ENCODE measurements at places on chromosomes 7 and 10.

- no peak for DNase-seq
Observed at GRCh38 chr7:150891740-150892139, 39.4 kb downstream of the AOC1 start.

GRCh38 chr7:28479507-28479947, 67.2 kb downstream of the CREB5 start:
- DNase-seq: no peak

DNA sequence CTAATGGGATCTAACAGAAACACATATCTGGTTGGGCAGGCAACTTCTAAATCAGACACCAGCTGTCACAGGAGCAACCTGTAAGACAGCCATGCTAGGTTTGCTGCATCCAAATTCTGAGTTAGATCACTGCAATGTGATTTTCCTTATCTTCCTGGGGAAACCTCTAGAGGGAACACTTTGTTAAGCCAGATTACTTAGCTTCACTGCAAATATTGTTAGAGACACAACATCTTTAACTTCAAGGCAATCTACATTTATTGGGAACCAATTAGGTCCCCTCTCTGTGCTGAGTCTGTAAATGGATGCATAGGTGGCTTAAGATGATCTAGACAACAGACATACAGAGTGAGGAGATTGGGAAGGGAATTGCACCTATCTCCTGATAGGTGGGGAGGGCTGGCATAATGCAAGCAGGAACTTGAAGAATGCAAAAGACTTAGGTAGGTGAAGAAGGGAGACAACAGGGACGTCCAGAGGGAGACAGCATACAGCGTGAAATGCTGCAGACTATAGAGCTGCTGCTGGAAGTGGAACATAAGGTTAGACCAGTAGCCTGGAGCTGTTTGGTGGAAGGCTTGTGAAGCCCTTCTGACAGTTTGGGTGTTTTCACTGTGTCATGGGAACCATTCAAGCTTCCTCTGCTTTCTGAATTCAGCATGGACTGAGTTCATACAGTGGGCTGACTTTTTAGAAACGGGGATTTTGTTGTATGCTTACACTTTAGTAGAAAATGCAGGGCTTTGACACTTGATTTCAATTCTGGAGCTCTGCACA, 109.8 kb upstream of the ELMO1 start:
- no peak for DNase-seq

- no peak for DNase-seq
Observed at GRCh38 chr7:22686620-22687019, 40.4 kb upstream of the IL6 start.

DNA sequence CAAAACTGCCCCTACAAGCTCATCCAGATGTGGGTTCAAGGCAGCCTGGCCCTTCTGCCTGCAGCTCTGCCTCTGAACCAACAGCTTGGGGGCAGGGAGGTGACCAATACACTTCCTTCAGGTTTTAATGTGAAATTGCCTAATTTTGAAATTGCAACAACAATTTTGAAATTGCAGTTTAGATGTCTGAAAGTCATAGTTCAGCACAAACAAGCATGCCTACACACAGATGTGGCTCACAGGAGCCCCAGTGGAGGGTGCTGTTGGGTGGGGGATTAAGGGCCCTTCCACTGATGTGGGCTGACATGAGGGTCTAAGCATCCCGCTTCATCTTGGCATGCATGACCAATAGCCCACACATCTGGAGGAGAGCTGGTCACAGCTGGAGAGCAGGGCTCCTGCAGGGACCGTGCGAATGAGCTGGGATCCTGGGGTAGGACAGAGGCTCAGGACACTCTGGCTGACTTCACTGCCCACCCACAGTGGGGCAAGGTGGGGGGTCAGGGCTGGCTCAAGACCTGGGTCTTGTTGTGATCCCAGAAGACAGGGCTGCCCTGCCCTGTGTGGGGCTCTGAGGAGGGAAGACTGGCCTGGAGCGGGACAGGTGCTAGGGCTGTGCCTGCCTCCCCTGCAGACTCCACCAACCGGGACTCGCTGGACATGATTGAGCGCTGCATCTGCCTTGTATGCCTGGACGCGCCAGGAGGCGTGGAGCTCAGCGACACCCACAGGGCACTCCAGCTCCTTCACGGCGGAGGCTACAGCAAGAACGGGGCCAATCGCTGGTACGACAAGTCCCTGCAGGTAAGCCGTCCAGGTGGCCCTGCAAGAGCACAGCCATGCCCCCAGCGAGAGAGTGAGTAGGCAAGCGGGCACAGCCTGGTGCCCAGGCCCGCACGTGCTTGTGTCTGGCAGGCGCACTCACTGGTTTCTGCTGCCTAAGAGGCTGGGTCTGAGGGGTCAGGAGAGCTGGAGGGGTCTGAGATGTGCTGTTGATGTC, 32.3 kb downstream of the CHAT start:
- no peak for DNase-seq

GRCh38 chr10:62072901-62073300, 171.4 kb downstream of the ARID5B start:
- DNase-seq: no peak

- no peak for DNase-seq
Observed at GRCh38 chr10:133475821-133476640, 22.3 kb downstream of the SCART1 start.

- no peak for DNase-seq
Observed at GRCh38 chr7:118826246-118826645, 601.7 kb downstream of the ANKRD7 start.

DNA sequence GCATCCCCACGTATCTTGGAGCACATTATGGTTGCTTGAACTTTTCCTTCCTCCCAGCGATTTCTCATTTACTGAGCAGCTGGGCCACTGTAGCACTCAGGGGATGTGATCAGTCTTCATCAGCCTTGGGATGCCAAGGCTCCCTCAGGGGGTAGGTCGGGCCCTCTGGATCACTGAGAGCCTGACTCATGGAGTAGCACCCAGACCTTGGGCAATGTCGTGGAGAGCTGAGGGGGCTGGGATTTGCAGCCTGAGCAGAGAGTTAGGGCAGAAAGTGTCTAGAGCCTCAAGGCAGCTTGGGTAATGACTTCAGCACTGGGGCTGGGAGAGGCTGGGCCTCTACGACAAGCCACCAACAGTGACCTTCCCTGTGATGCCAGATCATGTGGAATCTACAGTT, 86.5 kb upstream of the CXCL12 start:
- no peak for DNase-seq

- DNase-seq: no peak
Observed at GRCh38 chr7:117269417-117269816, 53.4 kb downstream of the WNT2 start.

GRCh38 chr10:110409926-110410325, 87.8 kb upstream of the DUSP5 start:
- DNase-seq: no peak

DNA sequence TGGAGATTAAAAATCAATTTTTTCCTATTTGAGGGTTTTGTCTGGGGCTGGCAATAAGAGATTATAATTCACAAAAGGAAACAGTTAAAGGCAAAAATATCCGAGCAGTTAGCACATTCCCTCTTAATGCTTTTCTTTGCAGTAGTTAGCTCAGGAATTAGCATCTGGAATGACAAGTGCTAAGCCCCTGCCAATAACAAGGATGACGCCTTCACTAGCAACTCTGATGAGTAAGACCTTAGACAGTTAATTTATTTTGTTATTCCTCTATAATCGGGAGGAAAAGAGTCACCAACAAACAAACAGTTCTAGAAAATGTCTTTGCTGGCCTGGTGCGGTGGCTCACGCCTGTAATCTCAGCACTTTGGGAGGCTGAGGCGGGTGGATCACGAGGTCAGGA, 151.3 kb downstream of the TRIL start:
- no peak for DNase-seq

- no peak for DNase-seq
Observed at GRCh38 chr7:35450456-35451214, 196.7 kb upstream of the TBX20 start.

DNA sequence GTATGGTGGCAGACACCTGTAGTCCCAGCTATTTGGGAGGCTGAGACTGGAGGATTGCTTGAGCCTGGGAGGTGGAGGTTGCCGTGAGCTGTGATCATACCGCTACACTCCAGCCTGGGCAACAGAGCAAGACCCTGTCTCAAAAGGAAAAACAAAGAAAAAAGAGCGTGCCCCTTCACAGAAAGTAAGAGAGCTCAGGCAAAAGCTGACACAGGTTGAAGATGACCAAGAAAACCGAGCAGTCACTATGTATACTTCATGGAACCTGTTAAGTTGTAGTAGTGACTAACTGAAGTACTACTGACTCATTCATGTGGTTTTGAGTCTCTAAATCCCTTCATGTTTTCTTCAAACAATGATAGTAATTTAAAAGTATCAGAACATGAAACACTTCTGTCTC, 1.2 kb upstream of the PRRT4 start:
- no peak for DNase-seq

DNA sequence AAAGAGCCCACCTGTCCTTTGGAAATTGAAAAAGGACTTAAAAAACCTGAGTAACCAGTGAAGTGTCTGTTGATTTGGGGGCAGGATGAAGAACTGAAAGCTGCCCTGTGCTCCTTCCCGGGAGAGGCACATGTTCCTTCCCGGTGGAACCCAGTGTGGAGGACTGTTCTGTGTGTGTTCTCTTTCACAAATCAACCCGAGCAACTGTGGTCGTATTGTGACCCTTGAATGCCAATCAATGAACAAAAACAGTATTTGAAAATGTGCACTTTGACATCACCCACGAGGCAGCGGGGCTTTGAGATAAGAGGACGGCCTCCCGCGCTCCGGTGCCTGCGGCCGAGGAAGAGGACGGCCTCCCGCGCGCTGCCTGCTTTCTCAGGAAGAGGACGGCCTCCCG, 139.0 kb downstream of the VIPR2 start:
- no peak for DNase-seq

DNA sequence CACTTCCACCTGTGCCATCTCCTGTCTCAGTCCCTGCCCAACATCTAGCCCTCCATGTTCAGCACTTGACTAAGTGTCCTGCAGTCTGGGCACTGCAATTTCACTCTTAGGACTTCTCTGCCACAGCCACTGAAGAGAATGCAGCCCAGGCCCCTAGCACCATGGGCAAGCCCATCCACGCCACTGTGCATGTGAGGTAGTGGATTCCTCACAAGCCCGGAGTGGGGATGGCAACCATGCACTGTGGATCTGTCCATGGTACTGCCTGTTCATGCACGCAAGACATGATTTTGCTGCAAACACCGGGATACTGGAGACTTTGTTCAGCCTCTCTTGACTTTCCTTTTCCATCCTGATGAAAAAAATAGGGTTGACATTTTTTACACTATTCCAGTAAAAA, 12.3 kb downstream of the DDC start:
- no peak for DNase-seq

DNA sequence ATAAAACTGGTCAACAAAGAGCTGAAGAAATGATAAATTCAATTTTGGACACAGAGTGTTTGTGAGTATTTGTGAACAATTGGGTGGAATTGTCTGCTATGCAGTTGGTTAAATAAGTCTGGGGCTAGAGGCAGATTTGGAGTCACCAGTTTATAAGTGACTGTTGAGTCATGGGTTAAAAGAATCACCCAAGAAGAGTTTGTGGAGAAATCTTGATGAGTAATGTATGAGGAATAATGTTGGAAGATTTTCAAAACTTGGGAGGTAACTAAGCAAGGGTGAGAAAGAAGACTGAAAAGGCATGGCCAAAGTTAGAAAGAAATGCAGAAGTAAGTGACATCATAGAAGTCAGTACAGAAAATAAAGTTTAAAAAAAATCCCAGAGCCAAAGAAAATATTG, 750.7 kb downstream of the MAGI2 start:
- DNase-seq: no peak

GRCh38 chr10:24440817-24441797, 232.2 kb downstream of the KIAA1217 start:
- no peak for DNase-seq

All from stimulated activated CD4-positive, alpha-beta T cell treated with anti-CD3 and anti-CD28 coated beads, Interleukin-1b, Interleukin-23, amount 100 ng/mL, for 48 hours (primary cell).